ENCODE measurements at places on chromosomes 1 and 21.

DNA sequence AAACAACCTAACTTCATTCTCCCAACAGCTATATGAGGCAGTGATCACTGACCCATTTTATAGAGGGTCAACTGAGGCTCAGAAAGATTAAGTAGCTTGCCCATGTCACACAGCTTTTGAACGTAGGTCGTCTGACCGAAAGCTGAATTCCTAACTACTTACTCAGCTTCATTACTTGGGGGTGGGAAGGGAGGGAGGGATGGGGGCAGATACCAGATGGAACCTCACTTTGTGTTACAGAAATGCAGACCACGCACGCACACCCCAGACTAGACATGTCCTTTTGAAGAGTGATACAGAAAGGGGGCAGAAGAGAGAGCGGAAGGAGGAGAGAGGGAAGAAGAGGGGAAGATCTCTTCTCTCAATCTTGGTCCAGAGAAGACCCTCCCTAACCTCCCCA lies 2.3 kb downstream of the ADGRB2 start:
- no peak for DNase-seq

DNA sequence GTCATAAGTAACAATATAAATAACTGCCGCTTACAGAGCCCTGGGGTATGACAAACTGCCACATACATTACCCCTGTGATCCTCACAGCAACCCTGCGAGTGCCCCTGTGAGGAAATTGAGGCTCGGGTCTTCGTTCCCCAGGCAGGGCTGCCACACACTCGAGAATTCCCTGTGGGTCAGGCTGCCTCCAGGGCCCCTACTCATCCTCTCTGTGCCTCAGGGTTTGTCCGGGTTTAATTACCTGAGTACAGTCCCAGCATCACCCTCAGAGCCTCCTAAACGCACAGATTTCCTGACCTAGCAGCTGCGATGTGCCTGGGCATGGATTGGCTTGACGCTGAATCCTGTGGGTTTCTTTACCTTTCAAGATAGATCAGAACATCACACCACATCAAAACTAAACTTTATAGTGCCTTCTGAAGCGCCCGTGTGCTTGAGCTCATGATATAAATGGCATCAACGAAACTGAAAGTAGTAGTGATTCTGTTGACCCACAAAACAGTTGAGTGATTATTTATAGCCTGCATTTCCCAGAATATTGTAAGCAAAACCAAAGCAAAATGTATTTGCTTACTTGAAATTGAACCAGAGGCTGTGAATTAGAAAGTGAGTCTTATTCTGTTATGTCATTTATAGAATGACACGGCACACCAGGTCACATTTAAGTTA lies 14.0 kb downstream of the SLC37A1 start:
- DNase-seq = no peak

- DNase-seq = no peak
Observed at GRCh38 chr1:77263708-77264107, 18.1 kb upstream of the AK5 start.

DNA sequence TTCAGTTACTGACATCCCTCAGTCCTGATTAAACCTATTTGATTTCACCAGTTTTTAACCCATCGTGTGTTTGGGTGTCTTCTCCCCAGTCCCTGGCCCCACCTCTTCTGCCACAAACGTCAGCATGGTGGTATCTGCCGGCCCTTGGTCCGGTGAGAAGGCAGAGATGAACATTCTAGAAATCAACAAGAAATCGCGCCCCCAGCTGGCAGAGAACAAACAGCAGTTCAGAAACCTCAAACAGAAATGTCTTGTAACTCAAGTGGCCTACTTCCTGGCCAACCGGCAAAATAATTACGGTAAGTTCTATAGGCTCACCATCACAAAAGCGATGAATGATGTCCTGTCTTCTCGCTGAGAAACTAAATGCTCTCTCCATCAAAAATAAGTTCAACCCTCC lies 28.7 kb downstream of the NBPF3 start:
- DNase-seq = no peak

GRCh38 chr1:185971688-185972087 lies 237.5 kb downstream of the HMCN1 start:
- no peak for DNase-seq

- DNase-seq = no peak
Observed at GRCh38 chr1:7623842-7624241, 147.3 kb upstream of the VAMP3 start.

GRCh38 chr1:185861630-185862029 lies 127.4 kb downstream of the HMCN1 start:
- no peak for DNase-seq

DNA sequence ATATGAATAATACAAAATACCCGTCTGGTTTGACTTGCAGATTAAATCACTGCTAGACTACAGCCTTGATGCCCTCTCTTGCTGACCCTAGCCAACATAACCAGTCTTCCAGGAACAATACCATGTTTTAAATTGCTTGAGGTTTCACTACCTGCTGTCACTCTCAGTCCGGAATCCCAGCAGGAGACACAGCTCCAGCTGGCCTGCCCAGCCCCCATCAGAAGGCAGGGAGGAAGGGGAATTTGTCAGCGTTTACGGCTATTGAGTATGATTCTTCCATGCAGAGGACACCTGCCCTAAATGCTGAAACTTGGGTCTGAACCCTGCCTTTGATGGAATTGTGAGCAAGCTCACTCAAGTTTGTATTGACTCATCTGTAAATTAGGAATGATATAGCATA lies 33.0 kb downstream of the ZNF496 start:
- DNase-seq = no peak
